ENCODE measurements at places on chromosomes 5 and 9. TPM values are rescaled to one million over a fixed set of nuclear protein-coding genes. Genes with fewer than 3 reads are reported as not detected.

DNA sequence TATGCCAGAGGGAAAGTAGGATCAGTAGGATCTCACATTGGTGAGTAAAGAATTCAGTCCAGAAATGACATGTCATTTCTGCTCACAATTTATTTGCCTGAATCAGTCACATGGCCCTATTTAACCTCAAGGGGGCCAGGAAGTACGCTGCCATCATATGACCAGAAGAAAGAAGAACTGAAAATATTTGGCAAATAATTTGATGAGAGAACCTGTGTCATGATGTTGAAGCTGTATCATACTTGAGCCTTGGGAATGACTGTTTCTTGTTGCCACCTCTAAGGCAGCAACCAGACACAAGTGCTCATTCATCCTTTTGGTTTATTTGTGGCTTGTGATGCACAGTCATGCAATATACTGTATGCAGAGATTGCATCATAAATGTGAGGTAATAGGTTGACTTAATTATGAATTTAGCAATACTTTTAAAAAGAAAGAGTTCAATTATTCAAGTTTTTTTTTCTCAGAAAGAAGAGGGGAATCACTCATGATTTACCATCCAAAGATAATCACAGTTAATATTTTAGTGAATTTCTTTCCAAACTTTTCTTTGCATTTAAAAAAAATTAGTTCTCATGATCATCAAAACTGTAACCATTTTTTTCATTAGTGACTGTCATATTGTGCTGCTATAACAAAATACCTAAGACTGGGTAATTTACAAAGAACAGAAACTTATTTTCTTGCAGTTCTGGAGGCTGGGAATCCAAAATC is 8.2 kb upstream of the ZFYVE16 start:
- no peak overlapping the region for H3K4me3 ChIP-seq
- DNase-seq = peak; percentile 8
- H3K27me3 ChIP-seq = no peaks in the 10 kb centered on the region
- H3K36me3 ChIP-seq = no peaks in the 10 kb centered on the region

DNA sequence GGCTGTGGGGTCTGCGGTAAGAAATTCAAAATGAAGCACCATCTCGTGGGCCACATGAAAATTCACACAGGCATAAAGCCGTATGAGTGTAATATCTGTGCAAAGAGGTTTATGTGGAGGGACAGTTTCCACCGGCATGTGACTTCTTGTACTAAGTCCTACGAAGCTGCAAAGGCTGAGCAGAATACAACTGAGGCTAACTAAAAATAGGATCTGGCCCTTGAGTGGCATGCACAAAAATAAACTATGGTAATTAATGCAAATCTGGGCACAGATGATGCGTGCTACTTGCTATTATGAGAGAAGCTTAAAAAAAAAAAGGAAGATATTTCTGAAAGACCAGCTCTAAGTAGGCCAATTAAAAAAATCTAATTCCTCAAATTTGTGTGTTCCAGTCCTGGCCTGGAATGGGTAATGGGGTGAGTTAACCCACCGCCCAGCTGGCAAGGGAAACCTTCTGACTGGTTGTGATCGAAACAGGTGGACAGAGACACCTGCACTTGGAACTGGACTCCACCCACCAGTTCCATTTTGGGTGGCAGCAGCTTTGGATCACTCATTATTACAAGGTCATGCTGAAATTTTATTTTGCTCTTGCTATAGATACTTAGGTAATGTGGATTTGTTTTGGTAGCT is 26.6 kb upstream of the ZBTB34 start:
- H3K36me3 ChIP-seq = peaks cover 14% of the 10 kb centered on the region
- no peak for DNase-seq
- H3K4me3 ChIP-seq = no peak overlapping the region
- H3K4me1 ChIP-seq = no peaks in the 10 kb centered on the region

DNA sequence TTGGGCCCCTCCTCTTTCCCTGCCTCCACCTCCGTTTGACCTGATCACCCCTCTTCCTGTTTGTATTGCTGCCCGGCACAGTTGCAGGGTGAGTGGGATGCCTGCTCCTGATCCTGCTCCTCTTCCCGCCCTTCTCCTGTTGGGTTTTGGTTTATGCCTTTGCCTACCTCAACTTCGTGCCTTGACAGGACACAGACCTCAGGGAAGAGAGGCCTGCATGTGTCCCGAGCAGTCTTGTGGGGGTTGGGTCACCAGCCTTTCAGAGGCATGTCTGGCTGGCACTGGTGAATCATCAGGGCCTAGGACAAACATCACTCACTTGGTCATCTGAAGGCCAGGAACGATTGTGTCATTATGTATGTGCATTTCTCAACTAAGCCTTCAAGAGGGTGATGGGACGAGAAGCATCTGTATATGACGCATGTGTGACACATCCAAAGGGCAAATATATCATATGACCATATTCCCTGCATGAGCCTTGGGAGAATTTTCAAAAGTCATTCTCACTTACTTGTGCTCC is 56.9 kb downstream of the NPR3 start:
- peaks cover 20% of the 10 kb centered on the region for H3K4me1 ChIP-seq
- peak; percentile 99 for DNase-seq
- H3K27me3 ChIP-seq = no peaks in the 10 kb centered on the region
- no peak overlapping the region for H3K4me3 ChIP-seq

DNA sequence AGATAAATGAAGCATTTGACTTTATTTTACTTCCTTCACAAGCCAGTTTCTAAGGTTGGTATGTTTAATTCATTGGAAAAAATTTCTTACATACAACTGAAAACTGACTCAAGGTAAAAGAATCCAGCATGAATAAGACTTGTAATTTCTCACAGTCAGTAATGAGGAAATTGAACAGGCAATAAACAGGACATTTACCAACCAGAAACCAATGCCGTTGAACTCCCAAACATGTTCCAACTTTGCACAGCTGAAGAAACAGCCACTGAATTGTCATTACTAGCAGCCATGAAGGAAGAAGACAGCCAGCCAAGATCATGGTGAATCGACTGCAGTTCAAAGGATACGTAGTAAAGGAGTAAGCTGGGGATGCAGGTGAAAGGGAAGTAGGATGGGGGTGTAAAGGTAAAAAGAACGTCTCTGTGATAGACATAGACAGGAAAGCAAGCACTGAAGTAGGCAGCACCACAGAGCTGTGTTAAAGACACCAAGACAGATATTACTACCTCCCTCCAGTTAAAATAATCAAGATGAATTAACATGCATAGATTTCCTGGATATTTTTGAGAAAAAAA is 21.3 kb upstream of the SLC12A2 start:
- no peak overlapping the region for H3K4me3 ChIP-seq
- DNase-seq = peak; percentile 58
- peaks cover 13% of the 10 kb centered on the region for H3K4me1 ChIP-seq

GRCh38 chr5:169050636-169051035 is 250.3 kb downstream of the SLIT3 start:
- H3K27ac ChIP-seq = peak overlapping the region; percentile 86
- peak overlapping the region; percentile 38 for H3K4me3 ChIP-seq

GRCh38 chr5:152623951-152624350 is 218.9 kb upstream of the NMUR2 start:
- no peaks in the 10 kb centered on the region for H3K27me3 ChIP-seq
- H3K27ac ChIP-seq = no peak overlapping the region
- no peaks in the 10 kb centered on the region for H3K36me3 ChIP-seq
- H3K4me1 ChIP-seq = no peaks in the 10 kb centered on the region

DNA sequence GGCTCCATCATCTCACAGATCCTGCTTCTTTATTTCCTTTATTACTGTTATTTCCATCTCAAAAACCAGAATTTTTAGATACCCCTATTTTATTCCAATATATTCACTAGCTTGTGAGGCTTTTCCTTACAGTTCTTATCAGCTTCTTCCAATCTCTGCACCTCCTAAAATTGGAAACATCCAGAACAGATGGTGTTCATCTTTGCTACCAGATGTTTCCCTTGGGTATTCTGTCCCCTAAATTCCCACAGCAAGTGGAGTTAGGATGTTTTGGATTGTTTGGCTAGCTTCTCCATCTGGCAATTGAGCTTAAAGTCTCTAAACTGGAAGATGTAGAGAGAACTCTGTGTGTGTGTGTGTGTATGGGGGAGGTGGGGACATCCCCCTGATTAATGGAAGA is 580.4 kb downstream of the DTWD2 start:
- no peak overlapping the region for H3K27ac ChIP-seq
- no peak overlapping the region for H3K4me3 ChIP-seq
- H3K4me1 ChIP-seq = no peaks in the 10 kb centered on the region
- H3K36me3 ChIP-seq = no peaks in the 10 kb centered on the region
- H3K27me3 ChIP-seq = no peaks in the 10 kb centered on the region
- DNase-seq = no peak

- H3K36me3 ChIP-seq = no peaks in the 10 kb centered on the region
- H3K4me3 ChIP-seq = no peak overlapping the region
- H3K27ac ChIP-seq = no peak overlapping the region
- no peaks in the 10 kb centered on the region for H3K27me3 ChIP-seq
These were observed 92.1 kb downstream of the RXRA start for GRCh38 chr9:134418354-134418753.

- H3K27ac ChIP-seq = no peak overlapping the region
- no peak for DNase-seq
- H3K36me3 ChIP-seq = no peaks in the 10 kb centered on the region
- no peaks in the 10 kb centered on the region for H3K4me1 ChIP-seq
- no peak overlapping the region for H3K4me3 ChIP-seq
These were observed 630.2 kb upstream of the DMAC1 start for GRCh38 chr9:8429768-8430167.

DNA sequence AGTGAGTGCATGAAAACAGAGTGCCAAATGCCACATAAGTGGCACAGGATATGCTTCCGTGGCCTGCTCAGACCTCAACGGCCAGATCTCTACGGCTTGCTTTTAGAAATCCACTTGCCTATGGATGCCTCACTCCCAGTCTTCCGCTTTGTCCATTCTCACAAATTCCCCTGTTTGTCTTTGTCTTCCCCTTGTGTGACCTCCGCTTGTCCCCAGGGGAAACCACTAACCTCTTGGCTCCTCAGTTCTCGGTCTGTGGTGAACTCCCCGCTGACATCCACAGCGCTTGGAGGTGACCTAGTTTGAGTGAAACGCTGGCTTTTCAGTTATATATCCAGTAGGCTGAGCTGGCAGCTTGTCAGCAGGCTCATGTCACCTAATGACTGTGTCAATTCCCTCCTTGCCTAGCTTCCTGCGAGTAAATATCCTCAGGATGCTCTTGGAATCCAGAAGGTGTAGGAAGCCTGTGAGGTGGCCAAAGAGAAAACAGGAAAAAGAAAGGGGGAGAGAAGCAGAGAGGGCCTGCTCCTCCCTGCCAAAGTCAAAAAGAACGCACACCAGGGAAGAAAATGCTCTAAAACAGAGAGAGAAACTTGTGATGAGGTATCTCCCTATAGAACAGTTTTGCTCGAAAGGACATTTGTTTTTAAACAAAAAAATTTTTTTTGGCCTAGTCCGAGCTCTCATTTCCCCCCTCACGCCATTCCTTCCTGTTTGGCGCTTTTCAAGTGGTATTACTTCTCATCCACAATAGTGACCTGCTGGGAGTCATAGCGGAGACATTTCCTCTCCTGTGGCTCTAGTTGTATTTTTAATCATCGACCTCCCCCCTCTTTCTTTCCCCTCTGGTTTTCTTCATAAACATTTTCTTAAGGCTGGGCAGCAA is 101.6 kb upstream of the SPRY4 start:
- DNase-seq = peak; percentile 2
- H3K27ac ChIP-seq = no peak overlapping the region
- H3K27me3 ChIP-seq = no peaks in the 10 kb centered on the region
- peaks cover 7% of the 10 kb centered on the region for H3K4me1 ChIP-seq

- H3K36me3 ChIP-seq = peaks cover 4% of the 10 kb centered on the region
- no peak overlapping the region for H3K4me3 ChIP-seq
- no peaks in the 10 kb centered on the region for H3K4me1 ChIP-seq
- no peak overlapping the region for H3K27ac ChIP-seq
These were observed 6.2 kb downstream of the GNPDA1 start for GRCh38 chr5:142006363-142007236.

GRCh38 chr5:150615141-150615699 is 25.2 kb upstream of the SYNPO start:
- H3K27ac ChIP-seq = no peak overlapping the region
- DNase-seq = no peak
- no peak overlapping the region for H3K4me3 ChIP-seq
- peaks cover 11% of the 10 kb centered on the region for H3K27me3 ChIP-seq

- no peak overlapping the region for H3K4me3 ChIP-seq
- no peak overlapping the region for H3K27ac ChIP-seq
- no peaks in the 10 kb centered on the region for H3K4me1 ChIP-seq
- H3K27me3 ChIP-seq = no peaks in the 10 kb centered on the region
- no peak for DNase-seq
- H3K36me3 ChIP-seq = no peaks in the 10 kb centered on the region
These were observed 106.1 kb downstream of the IRX1 start for GRCh38 chr5:3701694-3702093.

- H3K4me3 ChIP-seq = no peak overlapping the region
- no peak overlapping the region for H3K27ac ChIP-seq
- no peak for DNase-seq
- H3K36me3 ChIP-seq = no peaks in the 10 kb centered on the region
- no peaks in the 10 kb centered on the region for H3K27me3 ChIP-seq
- no peaks in the 10 kb centered on the region for H3K4me1 ChIP-seq
These were observed 86.2 kb downstream of the GCNT1 start for GRCh38 chr9:76545191-76545590.

DNA sequence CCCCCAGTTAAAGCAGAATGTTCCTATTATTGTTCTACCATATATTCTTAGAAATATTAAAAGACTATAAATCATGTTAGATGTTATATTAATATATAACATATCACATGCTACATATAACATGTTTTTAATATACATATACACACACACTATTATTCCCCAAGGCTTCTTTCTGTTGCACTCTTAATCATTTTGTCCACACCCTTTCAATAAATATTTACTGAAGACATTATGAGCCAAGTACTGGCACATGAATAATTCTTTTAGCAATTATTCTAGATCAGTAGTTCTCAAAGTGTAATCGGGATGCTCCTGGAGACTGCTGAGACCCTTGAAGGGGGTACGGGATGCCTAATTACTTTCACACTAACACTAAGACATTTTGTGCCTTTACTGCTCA is 143.9 kb downstream of the GNAQ start:
- no peak overlapping the region for H3K4me3 ChIP-seq
- no peaks in the 10 kb centered on the region for H3K36me3 ChIP-seq
- H3K27ac ChIP-seq = no peak overlapping the region
- peak; percentile 21 for DNase-seq
- no peaks in the 10 kb centered on the region for H3K4me1 ChIP-seq
- no peaks in the 10 kb centered on the region for H3K27me3 ChIP-seq

GRCh38 chr9:100084128-100084453 is 14.7 kb downstream of the ERP44 start:
- no peaks in the 10 kb centered on the region for H3K36me3 ChIP-seq
- no peak for DNase-seq
- peaks cover 25% of the 10 kb centered on the region for H3K4me1 ChIP-seq

GRCh38 chr5:90606539-90606938 is 47.9 kb downstream of the ADGRV1 start:
- peak; percentile 53 for DNase-seq
- peaks cover 11% of the 10 kb centered on the region for H3K4me1 ChIP-seq
- H3K27me3 ChIP-seq = no peaks in the 10 kb centered on the region
- no peak overlapping the region for H3K4me3 ChIP-seq

Gene ESM1
- 21.0 TPM for total RNA-seq

Gene SCGB3A2
- total RNA-seq = 0.51 TPM

Gene PCDHB15
- total RNA-seq = not detected

Gene SARDH
- 3.4 TPM for total RNA-seq

Gene HTR4
- not detected for total RNA-seq

Gene G3BP1
- total RNA-seq = 133 TPM
